ENCODE measurements at places on chromosomes 1 and 21.

DNA sequence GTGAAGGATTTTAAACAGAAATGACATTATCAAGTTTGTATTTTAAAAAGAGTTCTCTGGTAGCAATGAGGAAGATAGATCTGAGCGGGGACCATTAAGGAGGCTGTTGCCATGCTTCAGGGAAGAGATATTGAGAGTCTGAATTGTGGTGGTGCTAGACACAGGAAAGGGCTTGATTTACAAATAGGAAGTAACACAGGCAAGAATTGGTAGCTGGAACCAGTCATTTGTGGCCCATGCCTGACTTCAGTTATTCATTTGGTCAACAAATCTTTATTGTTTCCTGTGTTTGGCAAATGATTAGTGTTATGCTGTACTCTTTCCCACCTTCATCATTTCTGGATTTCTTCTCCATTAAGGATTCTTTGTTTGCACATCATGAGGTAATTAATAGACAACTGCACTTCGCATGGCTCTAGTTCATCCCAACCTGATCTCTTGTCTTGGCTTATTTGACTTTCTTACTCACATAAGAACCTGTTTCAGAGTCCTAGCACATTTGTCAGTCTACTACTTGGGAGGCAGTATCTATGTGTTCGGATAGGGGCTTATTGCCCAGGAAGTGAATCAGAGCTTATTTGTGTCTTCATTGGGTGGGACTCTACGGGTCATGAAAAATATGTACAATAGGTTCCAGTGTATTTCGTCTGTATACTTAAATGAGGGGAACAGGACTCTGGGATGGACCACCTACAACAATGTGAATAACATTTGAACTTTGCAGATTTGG lies 32.3 kb downstream of the EEIG2 start:
- DNase-seq, result no peak

GRCh38 chr21:23792300-23792699 lies 1815.0 kb downstream of the MRPL39 start:
- DNase-seq, result no peak

DNA sequence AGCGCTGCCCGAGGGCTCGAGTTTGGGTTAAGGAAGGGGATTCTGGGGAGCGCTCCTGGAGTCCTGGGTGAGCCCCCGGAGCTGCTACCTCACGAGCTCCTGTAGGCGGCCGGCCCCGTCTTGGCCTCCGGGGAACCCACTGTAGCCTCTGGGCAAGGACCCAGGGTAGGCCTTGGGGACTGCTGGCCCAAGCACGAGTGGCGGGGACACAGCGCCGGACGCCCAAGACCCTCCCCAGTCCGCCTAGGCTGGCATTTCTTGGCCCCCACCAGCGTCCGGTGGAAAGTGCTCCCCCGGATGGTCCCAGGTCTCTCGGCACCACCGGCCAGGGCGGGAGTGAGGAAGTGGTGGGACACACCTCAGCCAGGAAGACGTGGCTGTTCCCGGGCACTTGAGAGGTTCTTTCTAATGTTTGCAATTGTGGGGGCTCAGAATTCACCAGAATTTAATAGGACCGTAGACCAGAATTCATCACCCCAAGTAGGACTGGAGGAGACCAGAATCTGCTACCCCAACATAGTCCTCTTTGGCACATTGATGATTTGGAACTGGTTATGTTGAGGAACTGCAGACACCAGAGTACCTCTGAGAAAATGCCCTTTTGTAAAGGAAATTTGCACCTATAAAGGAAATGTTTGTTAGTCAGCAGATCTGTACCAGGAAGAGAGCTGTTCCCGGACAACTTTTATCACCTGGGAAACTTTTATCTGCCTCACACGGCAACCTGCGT lies 622 bp upstream of the TMPRSS2 start:
- no peak for DNase-seq

- no peak for DNase-seq
Observed at GRCh38 chr1:185608177-185608576, 126.0 kb upstream of the HMCN1 start.

DNA sequence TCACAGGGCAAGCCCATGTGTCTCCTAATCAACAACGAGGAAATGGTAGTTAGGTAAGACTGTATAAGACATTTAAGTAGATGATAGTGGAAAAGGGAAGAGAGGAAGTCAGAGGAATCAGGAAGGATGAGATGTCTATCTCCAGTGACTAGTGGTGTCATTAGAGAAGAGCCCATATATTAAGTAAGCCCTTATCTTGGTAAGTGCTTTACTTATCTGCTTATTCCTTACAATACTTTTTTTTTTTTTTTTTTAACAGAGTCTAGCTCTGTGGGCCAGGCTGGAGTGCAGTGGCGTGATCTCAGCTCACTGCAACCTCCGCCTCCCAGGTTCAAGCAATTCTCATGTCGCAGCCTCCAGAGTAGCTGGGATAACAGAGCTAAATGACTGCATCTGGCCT lies 29.5 kb downstream of the RNF11 start:
- DNase-seq, result no peak

DNA sequence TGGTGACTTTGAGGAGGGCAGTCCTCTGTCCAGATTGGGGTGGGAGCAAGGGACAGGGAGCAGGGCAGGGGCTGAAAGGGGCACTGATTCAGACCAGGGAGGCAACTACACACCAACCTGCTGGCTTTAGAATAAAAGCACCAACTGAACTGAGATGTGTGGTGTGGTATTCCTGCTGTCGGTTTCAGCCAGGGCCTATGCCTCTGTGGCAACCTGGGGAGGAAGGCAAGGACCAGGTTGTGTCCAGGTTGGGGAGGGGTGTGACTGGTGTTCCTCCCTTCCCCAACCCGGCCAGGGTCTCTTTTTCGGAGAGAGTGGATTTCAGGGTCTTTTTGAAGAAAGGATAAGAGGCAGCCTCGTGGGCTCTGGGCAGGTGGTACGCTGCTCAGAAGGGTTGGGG lies 6.3 kb downstream of the PROK1 start:
- DNase-seq, result no peak

GRCh38 chr1:245133995-245134715 lies 20.6 kb upstream of the KIF26B start:
- no peak for DNase-seq

- no peak for DNase-seq
Observed at GRCh38 chr1:214438530-214438929, 112.9 kb downstream of the PTPN14 start.

DNA sequence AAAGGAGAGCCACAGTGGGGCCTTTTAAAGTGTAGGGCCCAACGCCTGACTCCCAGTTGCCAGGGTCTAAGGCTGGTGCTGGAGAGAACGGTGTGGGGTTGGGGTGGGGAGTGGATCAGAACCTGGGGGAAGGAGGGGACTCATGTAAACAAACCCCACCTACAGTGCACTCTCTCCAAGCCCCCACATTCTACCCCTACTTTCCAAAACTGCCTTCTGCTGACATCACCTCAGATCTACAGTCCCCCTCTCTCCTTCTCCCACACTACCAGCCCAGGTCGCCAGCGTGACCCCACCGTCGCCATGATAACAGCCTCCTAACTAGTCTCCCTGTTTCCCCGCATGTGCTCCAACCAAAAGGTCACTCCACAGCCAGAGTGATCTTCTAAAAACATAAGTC lies 26.6 kb downstream of the TNNT2 start:
- no peak for DNase-seq

DNA sequence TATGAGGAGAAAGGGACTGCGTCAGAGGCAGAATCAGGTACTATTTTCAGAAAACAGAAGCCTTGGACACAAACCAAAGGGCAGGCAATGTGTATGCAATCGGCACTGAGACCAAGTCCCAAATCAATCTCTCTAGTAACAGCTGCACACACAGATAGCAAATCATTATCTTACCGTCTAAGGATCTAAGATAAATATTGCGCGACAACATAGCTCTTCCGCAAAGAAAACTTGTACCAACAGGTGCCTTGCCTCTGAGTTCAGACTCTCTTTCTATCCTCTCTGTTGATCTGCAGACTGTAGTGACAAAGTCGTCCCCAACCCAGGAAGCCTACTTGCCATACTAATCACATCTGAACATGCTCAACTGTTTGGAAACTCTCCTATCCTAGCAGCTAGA lies 22.6 kb upstream of the SAMD13 start:
- DNase-seq, result no peak

GRCh38 chr1:160626509-160627342 lies 20.1 kb downstream of the SLAMF1 start:
- DNase-seq, result no peak

DNA sequence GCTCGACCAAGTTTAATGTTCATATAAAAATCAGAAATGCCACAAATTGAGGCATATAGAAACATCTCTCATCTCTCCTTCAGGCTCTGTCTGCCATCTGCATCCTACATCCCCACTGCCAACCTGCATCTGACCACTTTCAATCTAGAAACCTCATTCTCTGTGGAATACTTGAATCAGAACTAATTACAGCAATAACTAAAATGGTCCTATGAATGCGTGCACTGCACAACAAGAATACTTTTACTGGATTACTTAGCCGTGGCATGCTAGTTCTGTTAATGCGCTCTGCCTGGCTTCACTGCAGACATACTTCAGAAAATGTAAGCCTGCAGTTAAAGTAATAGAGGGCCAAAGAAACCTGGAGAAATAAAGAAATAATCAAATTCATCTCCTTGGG lies 89.8 kb upstream of the NR5A2 start:
- DNase-seq, result no peak

DNA sequence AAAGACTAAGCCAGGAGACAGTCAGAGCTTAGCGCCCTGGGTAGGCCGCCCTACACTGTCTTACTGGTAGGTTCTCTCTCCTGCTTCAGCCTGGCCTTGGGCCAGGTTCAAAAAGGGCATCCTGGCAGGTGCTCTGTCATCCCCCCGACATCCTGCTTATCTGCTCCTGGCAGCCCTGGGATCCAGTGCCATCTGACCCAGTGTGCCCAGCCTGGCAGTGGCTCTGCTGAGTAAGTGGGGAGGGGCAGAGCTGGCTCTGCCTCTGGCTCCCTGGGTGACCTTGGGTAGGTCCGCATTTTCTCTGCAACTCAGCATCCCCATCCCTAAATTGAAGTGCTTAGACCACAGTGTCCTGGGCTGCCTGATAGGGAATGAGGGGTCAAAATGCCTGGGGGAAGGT lies 549.9 kb downstream of the PTPRU start:
- DNase-seq, result no peak

DNA sequence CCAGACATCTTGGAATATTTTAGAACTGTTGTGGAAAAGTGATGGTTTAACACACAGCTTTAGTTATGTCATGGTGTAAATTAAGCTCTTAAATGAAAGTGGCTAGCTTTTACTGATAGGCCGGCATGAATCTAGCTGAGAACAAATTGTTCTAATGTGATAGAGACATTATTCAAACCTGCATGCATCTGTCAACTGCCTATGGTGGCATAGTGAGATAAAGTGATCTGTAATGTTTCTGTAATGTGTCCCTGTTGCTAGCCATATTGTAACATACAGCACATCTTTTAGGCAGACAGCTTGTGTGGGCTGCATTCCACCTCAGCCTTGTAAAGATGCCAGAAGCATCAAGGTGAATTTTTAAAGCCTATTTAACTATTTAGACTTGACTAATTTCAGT lies 16.0 kb downstream of the LRIG2 start:
- DNase-seq, result no peak

GRCh38 chr1:77265180-77265579 lies 16.6 kb upstream of the AK5 start:
- no peak for DNase-seq

DNA sequence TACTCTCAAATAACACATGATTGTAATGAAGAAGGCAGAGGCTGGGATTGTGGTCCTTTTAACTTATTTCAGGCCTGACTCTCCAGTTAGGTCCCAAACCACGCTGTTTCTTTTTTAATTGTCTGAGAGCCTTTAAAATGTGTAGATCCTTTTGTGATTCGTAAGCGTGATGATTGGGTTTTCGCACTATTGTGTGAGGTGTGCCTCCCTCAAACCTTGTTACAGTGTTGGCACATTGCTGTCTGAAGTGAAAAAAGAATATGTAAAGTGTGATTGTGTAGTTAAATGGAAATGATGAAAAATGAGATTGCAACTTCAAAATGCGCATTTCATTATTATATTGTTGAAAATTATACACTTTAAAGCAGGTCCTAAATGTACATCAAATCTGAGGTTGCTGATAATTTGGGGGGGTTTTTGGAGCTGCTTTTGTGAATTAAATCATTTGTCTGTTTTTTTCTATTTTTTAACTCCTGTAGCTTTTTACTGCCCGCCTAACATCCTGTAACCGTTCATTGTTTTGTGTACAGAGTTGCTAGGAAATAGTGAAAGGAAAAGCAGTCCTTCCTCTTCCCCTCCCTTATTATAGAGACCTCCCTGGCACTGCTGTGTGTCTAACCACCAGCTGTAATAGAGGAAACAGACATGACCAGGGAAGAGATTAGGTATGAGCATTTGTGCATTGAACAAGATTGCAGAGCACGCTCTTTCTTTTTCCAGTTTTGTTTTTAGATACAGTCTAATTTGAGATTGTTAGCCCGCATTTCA lies 43.3 kb downstream of the IARS2 start:
- DNase-seq, result peak; percentile 55

- peak; percentile 43 for DNase-seq
Observed at GRCh38 chr1:92094595-92094994, 14.4 kb downstream of the BTBD8 start.

GRCh38 chr1:15885701-15886610 lies 38.4 kb downstream of the SPEN start:
- peak; percentile 91 for DNase-seq

GRCh38 chr1:230169454-230170152 lies 102.6 kb downstream of the GALNT2 start:
- DNase-seq, result no peak

GRCh38 chr1:223088713-223089240 lies 54.3 kb downstream of the TLR5 start:
- DNase-seq, result no peak

DNA sequence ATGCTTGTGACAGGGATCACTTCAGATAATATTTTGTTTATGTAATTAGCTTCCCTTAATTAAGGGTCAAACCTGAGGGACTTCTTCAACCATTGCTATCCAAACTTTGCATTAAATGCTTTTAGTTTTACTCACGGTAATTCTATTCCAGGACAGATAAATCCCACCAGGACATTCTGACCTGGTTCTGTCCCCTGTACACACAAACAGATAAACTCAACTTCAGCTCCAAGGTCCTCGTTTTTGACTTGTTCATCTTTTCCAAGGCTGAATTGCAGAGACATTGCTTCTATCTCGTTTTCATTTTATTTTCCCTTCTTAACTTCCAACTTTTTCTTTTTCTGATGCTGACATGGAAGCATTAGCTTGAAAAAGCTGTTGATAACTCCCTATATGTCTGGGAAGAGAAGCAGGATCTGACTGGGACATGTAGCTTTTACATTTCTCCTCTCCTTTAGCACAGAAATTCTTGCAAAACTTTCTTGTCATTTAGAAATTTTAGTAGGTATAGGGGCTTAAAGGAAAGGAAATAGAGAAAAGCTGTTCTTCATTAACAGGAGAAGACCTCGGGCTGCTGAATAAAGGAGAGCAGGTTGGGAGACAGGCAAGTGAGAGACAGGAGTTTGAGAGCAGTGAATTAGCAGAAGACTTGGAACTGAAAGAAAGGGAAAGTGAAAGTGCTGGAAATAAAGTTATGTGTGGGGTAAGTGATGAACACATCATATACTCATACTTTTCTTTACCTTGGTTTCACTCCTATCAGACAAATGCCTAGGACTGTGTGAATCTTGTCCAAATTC lies 231.7 kb upstream of the B3GALT2 start:
- DNase-seq, result no peak

- no peak for DNase-seq
Observed at GRCh38 chr1:45437323-45437722, 53.6 kb downstream of the TESK2 start.
